Naive thymus-derived CD4-positive, alpha-beta T cell (primary cell): ENCODE measurements at places on chromosomes 2 and 18.

- no peak for DNase-seq
Observed at GRCh38 chr2:47653036-47653435, 129.9 kb upstream of the MSH6 start.

- DNase-seq, result no peak
Observed at GRCh38 chr2:39175026-39175812, 54.4 kb upstream of the SOS1 start.

DNA sequence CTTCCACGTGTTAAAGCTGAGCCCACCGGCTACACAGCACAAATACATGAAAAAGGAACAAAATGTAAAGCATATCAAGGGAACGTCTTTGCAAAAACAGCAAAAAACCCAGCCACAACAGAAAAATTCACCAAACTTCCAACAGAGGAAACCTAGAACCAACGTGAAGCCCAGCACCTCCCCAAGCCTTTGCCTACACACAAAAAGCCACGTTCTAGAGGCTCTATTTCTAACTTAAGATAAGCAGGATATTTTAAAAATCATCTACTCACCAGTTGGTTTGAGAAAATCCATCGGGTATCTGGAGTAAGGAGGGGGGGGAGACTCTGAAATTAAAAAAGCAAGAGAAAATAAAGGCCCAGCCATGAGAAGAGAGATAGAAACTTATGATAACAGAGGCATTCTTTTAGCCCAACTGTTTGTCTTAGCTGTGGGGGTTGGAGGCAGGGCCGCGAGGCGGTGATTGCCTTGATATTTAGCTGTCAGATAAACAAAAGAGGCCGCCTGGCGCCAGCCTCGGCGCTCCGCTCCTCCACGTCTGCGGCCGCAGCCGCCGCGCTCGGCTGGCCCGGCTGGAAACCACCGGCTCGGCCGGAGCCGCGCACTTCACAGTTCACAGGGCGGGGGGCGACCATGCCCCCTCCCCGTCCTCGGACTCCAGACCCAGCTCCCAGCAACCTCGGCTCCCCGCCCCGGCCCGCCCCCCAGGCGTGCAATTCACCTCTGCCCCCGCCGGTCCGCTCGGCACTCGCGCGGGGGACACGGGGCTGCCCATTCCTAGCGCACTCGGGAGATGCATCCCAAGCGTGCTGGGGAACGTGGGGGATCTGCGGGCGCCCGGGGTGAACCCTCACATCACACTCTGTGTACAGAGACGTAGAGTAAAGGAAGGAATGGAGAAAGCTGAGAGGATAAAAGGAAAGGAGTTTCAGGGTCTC is 2.4 kb downstream of the SMAD7 start:
- DNase-seq, result peak; percentile 43

DNA sequence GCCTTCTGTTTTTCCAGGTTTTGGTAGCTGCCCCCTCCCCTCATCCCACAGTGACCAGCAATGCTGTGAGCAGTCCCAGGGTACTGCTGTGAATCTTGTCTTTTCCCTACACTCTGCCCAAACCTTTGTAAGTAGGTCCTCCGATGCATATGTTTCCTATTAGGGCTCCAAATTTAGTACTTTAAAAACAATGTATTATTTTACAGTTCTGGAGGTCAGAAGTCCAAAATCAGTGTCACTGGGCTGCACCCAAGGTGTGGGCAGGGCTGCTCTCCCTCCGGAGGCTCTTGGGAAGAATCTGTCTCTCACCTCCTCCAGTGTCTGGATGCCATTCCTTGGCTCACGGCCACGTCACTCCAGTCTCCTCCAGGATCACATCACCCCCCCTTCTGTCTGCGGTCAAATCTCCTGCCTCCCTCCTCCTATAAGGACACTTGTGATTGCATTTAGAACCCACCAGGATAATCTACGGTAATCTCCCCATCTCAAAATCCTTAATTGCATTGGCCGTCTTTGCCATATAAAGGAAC is 208.5 kb downstream of the SH3BP4 start:
- no peak for DNase-seq

- no peak for DNase-seq
Observed at GRCh38 chr2:67456428-67456827, 59.3 kb downstream of the ETAA1 start.

GRCh38 chr2:46942143-46942526 is 26.5 kb upstream of the MCFD2 start:
- DNase-seq, result peak; percentile 54

- no peak for DNase-seq
Observed at GRCh38 chr2:238955648-238956531, 108.0 kb downstream of the TWIST2 start.
